CD4-positive, alpha-beta T cell treated with Interleukin-17A for 1 hour (primary cell): ENCODE measurements at places on chromosomes 16 and 17.

DNA sequence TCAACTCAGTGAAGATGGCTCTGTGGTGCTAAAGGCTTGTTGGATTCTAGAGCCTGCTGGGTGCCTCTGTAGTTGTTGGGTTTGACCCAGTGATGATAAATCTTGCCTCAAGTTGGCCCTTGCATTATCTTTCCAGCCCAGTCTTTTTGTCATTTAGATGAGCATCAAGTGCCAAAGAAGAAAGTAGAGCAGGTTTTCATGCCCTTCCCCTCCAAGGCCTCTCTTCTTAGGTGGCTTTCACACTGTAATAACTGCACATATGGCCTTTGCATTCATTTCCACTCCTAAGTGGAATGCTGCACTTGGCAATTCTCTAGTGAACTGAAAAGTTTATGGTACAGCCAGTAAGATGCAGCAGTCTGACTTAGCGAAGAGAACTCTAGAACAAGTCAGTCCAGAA is 165.1 kb downstream of the PHKB start:
- no peak for DNase-seq

DNA sequence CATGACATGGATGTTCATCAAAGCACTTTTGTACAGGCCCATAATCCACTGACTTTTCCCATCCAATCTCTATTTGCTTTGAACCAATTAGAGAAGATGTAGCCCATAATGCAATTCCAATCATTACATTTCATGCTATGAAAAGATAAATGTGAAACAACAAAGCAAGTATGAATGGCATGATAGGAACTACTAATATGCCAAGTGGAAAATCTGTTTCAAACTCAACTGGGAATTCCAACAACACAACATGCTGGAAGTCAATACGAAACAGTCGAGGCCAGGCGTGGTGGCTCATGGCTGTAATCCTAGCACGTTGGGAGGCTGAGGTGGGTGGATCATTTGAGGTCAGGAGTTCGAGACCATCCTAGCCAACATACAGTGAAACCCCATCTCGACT is 39.6 kb upstream of the TMEM97 start:
- no peak for DNase-seq

DNA sequence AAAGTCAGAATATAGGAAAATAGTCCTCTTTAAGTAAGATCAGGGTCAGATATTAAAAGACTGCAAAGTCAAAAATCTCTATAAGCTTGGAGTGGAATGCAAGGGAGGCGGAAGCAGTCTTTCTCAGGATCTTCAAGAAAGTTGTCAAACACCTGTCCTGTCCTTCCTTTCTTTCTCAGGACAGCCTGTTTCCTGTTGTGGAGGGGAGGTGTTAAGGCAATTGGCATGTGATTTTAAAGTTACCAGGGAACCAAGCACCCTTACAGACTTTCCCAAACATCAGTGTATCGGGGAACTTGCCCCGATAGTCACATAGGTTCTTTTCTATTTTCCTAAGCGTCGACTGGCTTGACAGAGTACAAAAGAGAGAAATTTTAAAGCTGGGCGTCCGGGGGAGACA is 2.1 kb downstream of the ATP5PD start:
- no peak for DNase-seq

- no peak for DNase-seq
These were observed 30.3 kb upstream of the MYO15B start for GRCh38 chr17:75557075-75557851.

DNA sequence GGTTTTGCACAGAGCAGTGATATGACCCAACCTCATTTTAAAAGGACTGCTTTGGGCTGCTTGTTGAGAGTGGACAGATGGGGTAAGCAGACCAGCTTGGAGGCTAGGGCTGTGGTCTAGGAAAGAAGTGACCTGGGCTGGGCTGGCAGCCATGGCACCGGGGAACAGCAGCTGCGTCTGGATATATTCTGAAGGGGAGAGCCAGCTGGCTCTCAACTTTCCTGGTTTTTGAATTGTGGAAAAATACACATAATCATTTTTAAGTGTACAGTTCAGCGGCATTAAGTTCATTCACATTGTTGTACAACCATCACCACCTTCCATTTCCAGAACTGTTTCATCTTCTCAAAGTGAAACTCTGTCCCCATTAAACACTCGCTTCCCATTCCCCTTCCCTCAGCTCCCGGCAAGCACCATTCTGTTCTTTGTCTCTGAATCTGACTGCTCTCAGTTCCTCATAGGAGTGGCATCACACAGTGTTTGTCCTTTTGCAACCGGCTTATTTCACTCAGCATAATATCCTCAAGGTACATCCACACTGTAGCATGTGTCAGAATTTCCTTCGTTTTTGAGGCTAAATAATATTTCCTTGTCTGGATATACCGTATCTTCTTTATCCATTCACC is 113.2 kb downstream of the SPECC1 start:
- DNase-seq = no peak

DNA sequence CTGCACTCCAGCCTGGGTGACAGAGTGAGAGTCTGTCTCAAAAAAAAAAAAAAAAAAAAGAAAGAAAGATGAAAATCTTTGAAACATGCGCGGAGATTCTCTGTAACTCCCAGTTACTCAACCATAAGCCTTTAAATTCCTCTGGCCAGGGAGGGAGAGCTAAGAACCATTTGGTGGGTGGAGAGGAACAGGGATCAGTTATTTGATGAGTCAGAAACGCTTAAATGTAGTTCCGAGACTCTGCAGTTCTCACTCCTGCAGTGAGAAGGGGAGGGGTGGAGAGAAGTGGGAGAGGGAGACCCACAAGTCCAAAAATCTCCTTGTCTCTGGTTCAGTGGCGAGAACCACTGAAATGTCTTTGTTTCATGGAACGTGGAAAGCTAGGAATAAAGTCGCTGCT is 266.7 kb downstream of the SOX9 start:
- DNase-seq = no peak

DNA sequence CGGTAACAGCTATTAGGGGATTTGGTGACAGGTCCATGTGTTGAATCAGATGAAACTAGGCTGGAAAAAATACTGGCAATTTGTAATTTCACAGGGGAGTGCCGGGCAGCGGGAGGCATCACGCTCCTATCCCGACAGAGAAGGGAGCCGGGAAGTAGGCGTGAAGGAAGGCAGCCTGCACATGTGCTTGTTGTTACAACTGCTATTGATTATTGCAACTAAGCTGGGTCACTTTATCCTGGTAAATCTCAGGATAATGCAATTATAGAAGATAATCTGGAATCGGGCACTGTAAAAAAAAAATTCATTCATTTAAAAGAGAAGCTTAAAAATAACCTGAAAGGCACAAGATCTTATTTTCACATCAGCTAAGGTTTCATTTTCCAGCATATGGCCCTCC is 180.6 kb downstream of the FOXL1 start:
- DNase-seq = no peak

DNA sequence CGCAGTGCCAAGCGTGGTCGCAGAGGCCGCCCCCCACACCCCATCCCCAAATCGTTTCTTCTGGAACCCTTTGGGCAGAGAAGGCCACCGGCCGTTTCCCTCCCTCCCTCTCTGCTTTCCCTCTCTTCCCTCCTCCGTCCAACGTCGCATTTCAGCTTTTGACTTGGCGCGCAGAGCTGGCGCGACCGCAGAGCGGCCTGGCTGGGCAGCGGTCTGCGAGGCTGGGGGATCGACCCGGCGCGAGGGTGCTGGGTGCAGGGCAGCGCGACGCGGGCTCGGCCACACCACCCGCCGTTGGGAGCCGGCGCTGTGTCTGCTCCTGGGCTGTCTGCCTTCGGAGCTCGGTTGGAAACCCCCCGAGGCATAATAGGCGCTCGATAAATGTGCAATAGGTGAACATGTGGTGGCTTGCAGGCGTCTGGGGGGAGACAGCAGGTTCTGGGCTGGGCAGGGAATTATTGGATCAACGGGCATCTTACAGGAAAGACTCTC is 2.8 kb upstream of the NTN3 start:
- peak; percentile 19 for DNase-seq

GRCh38 chr16:68756239-68756915 is 19.3 kb downstream of the CDH1 start:
- peak; percentile 16 for DNase-seq

GRCh38 chr17:9878786-9879525 is 26.1 kb downstream of the RCVRN start:
- DNase-seq = no peak

- peak; percentile 81 for DNase-seq
These were observed 15.7 kb downstream of the CRLF3 start for GRCh38 chr17:30808785-30809286.

DNA sequence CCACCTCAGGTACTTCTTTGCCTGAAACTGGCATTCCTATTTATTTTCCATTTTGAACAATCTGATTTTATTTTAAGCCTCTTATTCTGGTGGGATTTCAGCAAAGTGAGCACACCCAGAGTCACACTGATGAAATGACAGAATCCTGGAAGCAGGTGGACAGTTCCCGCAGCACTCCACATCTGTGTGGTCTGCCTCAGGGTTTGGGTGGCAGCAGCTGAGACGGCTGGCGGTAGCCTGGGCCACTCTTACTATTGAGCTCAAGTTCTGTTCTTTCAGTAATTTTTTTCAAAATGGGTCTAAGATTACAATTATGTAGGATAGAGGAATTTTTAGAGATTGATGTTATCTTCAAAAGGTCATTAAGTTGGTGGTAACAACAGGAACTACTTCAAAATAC is 32.5 kb upstream of the ENDOV start:
- no peak for DNase-seq

- no peak for DNase-seq
These were observed 15.7 kb upstream of the MSI2 start for GRCh38 chr17:57240648-57241047.

DNA sequence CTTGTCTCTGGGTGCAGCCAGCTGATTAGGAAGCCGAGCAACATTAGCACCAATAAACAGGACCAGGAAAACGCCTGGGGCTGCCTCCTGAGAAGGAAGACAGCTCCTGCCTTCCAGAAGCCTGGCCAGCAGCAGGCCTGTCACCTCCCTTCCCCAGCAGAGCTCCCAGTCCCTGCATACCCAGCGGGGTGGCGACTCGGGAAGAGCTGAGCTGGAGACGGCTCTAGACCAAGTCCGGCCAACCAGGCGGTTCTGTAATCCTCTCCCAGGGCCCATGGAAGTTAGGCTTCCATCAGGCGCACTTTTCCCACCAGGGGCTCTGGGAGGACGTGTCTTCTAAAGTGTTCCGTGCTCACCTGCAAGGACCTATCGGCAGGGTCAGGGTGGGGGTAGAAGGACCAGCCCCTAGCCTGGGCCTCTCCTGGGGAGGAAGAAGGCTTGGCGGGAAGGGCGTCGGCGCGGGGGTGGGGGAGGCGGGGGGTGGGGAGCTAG is 12.0 kb upstream of the CLUH start:
- DNase-seq = no peak

DNA sequence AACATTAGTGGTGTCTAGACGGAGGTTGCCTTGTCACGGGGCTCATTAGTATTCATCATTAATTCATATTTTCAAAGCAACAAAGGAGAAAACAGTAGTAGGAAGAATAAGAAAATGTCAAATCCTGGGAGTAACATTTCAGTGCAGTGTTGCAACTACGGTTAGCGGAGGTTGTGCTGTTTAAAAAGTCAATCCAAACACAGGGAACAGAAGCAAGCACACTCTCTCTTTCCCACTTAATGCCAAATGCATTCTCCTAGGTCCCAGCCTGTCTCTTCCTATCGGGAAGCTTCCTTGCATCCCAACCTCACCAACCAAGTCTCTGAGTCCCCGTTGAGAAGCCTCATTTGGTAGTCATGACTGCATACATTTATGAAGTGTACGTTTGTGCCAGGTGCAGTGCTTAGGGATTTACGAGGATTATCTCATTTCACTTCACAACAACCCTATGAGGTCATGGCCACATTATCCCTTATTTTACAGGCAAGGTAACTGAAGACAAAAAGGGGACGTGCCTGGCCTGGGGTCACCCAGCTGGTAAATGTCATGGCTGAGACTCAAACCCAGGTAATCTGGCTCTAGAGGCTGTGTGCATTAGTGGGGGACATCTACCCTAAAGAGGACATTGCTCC is 283.6 kb upstream of the SALL1 start:
- no peak for DNase-seq

DNA sequence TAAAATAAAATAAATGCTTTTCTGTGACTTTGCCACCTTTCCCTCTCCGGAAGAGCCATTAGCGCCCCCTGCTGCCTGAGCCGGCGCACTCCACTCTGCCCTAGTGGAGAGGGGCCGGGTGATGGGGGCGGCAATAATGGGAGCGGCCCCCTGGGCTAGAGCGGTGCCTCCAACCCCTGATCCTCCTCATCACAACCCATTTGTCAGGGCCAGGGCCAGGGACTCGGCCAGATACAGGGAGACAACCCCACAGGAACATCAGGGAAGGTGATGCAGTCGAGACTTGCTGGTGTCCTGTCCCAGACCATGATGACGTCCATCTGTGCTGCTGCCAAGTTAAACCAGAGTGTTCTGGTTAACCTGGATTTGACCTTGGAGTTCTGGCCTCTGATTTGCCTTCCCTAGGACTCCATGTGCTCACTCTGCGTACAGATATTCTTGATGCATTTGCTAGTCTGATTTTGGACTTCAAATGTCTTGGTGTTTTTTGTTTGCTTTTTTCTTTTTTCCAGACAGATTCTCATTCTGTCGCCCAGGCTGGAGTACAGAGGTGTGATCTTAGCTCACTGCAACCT is 46.1 kb upstream of the BPTF start:
- peak; percentile 16 for DNase-seq

DNA sequence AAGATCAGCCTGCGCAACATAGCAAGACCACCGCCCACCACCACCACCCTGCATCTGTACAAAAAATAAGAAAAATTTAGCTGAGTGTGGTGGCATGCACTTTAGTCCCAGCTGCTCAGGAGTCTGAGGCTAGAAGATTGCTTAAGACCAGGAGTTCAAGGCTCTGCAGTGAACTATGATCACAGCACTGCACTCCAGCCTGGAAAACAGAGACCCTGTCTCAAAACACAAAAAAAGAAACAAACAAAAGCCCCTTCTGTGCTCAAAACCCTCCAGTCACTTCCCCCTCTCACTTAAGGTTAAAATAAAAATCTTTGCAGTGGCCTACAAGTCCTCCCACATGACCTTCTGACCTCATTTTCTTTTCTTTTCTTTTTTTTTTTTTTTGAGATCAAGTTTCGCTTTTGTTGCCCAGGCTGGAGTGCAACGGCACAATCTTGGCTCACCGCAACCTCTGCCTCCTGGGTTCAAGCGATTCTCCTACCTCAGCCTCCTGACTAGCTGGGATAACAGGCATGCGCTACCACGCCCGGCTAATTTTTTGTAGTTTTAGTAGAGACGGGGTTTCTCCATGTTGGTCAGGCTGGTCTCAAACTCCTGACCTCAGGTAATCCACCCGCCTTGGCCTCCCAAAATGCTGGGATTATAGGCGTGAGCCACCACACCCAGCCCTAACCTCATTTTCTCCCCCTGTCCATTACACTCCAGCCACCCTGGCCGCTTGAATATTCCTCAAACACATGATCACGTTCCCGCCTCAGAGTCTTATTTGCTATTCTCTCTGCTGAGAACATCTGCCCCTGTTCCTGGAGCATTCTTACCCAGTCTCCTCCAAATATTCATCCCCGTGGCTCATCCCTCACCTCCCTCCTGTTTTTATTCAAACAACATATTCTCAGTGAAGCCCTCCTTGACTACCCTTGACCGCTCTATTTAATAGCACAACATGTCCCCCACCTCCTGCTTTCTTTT is 126.6 kb upstream of the MED13 start:
- no peak for DNase-seq

- no peak for DNase-seq
These were observed 38.2 kb upstream of the LITAF start for GRCh38 chr16:11624636-11625607.
